ENCODE measurements at places on chromosomes 3 and 15.

DNA sequence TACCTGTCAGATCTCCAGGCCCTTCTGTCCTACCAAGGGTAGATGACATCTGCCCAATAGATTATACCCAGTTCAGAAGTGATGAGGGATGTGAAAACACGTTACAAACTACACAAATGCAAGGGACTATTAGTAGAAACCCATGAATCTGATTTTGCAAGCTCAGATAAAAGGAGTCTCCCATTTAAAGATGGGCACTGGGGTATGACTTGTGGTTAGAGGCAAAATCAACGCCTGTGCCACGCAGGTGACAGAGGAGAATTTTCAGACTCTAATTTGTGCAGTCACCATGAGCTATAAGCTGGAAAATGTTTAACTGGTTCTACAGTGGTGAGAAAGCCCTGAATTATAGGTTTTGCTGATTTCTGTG lies 184.4 kb upstream of the LPP start:
- no peak for DNase-seq

DNA sequence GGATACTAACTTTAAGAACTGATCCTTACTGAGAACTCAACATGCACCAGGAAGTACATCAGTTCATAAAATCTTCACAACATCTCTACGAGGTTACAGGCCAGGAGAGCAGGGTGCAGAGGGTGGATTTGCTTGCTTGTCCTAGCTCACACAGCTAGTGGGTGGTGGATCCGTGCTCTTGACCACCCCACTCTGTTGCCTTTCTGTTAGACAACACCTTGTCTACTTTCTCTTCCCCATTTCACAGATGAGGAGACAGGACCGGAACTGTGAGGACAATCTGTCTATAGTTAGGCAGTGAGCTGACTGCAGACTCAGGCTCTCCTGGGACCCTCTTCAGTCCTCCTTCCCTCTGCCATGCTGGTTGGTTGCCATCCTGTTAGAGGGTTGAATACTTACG lies 221.7 kb upstream of the TLE3 start:
- DNase-seq, result no peak

DNA sequence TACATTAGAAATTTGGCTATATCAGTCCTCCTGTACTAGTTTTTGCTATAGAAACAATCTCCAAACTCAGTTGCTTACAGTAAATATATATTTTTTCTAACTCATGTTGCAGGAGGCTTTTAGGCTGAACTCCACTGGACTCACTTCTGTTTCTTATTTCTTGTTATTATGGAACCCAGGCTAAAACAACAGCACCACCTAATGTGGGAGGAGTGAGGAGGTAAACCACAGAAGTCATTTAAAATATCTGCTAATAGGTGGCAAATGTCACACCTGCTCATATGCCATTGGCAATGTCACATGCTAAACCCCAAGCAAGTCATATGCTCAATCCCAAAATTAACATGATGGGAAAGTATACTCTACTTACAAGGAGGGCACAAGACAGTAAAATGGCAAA lies 462.2 kb downstream of the PLOD2 start:
- no peak for DNase-seq

GRCh38 chr3:188205992-188206416 lies 52.0 kb downstream of the LPP start:
- no peak for DNase-seq

GRCh38 chr3:66381626-66382025 lies 119.2 kb downstream of the LRIG1 start:
- no peak for DNase-seq

- DNase-seq, result no peak
These were observed 22.3 kb upstream of the MUSTN1 start for GRCh38 chr3:52857133-52857532.

DNA sequence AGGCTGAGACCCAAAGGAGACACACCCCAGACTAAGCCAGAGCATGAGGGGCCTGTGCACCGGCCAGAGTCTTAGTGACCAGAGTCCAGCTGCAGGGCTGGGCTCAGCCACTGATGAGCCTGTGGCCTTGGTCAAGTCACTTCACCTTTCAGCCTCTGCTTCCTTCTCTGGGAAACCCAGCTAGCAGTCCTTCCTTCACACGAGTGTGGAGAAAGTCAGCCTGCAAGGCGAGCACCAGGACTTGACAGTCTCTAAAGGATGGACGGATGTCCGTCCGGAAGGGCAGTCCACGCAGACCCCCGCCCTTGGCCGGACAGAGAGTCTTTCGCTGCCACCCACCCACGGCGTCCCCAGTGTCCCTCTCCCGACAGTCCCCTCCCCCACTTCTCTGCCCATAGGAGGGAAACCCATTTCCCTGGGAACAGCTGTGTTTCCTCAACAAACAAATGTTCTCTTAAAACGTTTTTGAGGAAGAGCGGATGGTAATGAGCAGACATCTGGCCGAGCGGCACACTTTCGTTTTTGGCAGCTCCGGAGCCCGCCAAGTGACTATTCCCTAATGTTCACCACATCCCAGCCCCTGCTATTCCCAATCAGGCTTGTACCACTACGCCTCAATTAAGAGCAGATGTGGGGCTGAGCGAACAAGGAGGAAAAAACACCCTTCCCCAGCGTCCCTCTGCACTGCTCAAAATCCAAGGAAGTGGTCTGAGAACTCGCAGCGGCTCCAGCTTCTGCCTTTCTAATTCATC lies 129.1 kb upstream of the SMAD3 start:
- DNase-seq, result peak; percentile 76

DNA sequence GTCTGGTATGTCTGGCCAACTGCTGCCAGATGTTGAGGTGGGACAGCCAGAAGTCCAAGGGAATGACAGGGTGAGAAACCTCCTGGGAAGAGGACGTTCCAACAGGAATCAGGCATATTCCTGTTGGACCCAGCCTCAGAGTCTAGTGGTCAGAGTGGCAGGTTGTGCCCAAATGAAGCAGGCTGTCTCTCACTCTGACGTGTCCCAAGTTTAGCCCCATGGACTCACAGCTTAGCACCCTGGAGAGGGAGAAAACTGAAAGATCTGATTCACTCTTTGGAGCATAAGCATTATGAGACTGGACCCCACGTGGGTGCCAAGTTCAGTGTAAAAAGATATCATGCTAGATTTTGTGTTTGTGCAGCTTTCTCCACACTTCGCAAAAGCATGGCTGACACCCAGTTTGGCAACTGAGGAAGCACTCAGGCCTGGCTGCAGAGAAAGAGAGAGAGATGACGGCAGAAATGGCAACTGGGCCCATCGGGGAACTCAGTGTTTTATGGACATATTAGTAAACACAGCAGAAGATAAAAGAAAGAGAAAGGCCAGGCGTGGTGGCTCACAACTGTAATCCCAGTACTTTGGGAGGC lies 88.2 kb upstream of the LMCD1 start:
- DNase-seq, result no peak

- no peak for DNase-seq
These were observed 37.7 kb upstream of the CPB1 start for GRCh38 chr3:148789906-148790305.

DNA sequence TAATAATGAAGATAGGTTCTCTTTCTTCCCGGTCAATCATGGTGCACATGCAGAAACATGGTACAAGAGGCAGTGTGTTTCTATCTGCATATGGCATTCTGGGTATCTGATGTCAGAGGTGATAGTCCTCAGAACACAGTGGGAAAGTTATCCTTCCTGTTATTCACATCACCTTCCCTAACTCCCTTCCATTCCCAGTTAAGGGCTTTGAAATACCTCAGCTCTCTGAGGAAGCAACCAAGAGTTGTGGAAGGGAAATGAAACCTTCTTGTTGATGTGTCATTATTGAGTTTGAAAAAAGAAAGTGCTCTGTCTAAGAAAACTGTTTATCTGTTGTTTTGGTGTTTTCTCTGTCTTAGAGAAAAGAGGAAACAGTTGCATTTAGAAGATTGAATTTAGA lies 21.9 kb upstream of the P2RY13 start:
- DNase-seq, result no peak

- DNase-seq, result no peak
These were observed 509.2 kb downstream of the GABRG3 start for GRCh38 chr15:27480141-27480530.

GRCh38 chr3:2851361-2851760 lies 258.8 kb downstream of the IL5RA start:
- no peak for DNase-seq

DNA sequence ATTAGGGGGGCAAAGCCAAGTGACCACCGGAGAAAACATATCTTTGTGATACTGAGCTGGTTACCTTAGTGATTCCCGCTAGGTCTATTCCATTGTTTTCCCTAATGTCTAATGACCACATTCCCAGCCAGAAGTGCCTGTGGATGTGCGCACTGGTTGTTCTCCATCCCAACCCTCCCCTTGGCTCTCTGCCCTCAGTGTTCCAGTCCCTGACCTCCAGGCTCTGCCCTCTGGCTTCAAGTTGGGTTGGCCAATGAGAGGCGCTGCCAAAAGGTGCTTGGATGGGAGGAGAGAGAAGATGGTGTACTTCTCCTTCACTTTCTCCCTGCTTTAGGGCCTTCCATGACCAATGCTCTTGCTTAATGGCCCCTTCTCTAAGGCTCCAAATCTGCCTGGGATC lies 2.4 kb downstream of the COLQ start:
- no peak for DNase-seq

GRCh38 chr15:77540312-77541060 lies 92.2 kb downstream of the LINGO1 start:
- no peak for DNase-seq

DNA sequence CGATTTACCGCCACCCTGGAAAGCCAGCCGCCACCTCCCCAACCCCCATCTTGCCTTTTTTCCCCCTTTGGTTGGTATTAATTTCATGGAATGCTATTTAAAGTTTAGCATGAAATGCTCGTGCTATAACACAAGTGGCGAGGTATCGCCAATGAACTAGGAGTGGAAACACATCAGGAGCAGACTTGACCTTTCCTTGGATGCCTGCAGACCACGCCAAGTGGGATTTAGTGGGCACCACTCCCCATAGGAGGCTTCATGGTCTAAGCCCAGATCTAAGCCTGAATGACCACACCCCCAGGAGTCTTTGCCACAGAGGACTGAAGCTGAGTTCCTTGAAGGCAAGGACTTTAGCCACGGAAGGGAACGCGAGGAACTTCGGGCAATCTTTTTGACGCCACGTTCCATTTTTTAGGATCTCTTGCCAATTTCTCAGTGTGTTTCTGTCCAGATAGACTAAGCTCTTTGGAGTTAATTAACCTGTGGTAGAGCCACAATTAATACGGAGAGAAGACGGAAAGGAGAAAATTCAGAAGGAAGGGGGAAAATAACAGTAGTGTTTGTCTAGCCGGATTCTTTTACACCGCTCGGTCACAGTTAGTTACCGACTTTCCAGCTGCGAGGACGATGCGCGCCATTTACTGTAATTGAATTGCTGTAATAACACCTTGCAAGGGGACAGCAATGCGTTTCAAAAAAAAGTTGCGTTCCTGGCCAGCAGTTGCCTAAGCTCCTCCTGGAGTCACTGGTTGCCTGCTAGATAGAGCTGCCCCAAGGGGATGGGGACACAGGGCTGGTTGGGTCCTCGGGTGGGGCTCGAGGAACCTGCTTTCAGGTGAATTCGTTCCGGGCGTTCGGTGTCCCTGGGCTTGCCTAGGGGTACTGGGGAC lies 37.1 kb downstream of the NR2F2 start:
- DNase-seq, result no peak

DNA sequence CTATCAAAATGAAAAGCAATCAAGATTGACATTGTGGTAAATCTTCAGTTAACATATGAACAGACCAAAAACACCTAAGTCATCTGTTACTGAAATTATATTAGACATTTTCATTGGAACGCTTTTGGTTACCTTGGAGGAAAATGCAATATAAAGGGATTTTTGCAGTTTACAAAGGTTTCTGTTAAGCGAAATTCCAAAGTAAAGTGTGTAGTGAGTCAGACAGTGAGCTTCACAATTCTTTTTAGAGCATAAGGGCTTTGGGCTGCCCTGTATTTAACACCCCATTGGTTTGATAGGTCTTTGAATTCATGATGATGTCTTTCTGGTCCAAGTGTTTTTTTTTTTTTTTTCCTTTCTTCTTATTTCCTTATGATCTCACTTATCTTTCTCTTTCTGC lies 462.8 kb downstream of the EDEM1 start:
- DNase-seq, result no peak

DNA sequence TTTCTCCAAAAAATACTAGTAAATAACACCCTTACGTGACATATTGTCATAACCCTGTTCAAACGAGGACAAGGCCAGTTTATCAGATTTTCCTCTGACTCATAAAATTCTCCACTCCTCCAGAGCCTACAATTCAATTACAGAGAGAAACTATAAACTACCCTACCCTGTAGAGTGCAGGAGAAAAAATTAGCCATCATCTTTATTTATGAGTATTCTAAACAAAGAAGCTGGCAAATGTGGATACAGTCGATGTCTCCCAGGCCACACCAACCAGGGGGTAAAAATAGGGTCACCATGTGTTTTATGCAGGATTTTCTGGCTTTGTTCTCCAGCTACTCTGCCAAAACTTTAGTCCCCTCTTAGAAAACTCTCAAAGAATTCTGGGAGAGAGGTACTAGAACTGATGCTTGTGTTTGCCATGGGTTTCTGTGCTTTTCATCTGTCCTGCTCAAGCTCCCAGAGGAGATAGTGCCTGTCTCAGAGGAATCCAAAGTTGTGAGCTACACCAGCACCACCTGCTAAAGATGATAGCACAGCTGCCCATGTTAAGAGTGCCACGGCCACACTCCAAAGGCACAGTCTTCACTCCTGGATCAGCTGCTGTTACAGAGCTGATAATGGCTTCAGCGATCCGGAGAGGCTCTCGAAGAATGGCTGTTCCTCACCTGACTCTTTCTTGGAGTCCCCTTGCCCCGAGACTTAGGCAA lies 150.2 kb downstream of the IMPG2 start:
- no peak for DNase-seq

- no peak for DNase-seq
These were observed 1.8 kb downstream of the WWTR1 start for GRCh38 chr3:149655826-149656574.

- no peak for DNase-seq
These were observed 793 bp downstream of the SLC30A4 start for GRCh38 chr15:45521596-45522327.

GRCh38 chr3:143596957-143597642 lies 251.2 kb downstream of the SLC9A9 start:
- no peak for DNase-seq

- DNase-seq, result no peak
These were observed 80.7 kb upstream of the EOMES start for GRCh38 chr3:27802849-27803248.

DNA sequence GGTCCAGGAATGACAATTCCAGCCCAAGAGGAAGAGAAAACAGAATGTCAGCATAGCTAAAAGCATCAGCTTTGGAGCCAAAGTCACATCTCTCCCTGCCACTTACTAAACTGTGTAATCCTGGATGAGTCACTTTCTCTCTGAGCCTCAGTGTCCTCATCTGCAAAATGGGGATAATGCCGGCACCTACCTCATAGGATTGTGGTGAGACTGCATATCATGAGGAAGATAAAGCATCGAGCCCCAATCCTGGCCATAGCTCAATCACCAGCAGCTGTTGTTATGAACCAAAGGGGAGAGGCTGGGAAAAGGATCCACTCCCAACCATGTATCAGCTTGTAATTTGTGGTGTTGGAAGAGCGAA lies 9.1 kb downstream of the SLC6A1 start:
- no peak for DNase-seq

GRCh38 chr15:63396152-63396928 lies 14.7 kb upstream of the CA12 start:
- DNase-seq, result no peak

All from suprapubic skin (tissue), 4 donors.